ENCODE measurements at places on chromosomes 5 and 9.

- no peak for DNase-seq
Observed at GRCh38 chr9:8842402-8843193, 1043.0 kb upstream of the DMAC1 start.

- DNase-seq, result no peak
Observed at GRCh38 chr9:129655154-129655553, 10.3 kb upstream of the PRRX2 start.

GRCh38 chr9:16202914-16203728 lies 650.3 kb downstream of the CCDC171 start:
- DNase-seq, result no peak

- peak; percentile 88 for DNase-seq
Observed at GRCh38 chr9:20623021-20623747, 885 bp upstream of the MLLT3 start.

- no peak for DNase-seq
Observed at GRCh38 chr5:7397937-7398336, 2.0 kb downstream of the ADCY2 start.

DNA sequence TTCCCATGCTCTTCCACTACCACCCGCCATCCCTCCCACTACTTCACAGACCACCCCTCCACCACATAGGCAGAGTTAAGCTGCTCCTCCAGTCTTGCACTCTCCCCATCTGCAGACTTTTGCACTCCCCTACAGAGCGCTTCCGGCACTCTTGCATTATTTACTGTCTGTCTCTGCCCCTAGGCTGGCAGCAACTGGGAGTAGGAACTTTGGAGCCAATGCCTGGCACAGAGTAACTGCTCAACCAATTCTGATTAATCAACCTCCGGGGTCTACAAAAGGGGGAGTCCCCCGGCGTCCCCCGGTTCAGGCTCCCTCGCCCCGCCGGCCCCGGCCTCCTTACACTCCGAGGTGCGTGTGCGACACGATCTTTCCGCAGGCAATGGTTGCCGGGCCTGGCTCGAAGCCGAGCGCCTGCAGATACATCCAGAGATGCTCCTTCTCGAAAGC lies 498 bp downstream of the HAUS6 start:
- DNase-seq, result peak; percentile 71

DNA sequence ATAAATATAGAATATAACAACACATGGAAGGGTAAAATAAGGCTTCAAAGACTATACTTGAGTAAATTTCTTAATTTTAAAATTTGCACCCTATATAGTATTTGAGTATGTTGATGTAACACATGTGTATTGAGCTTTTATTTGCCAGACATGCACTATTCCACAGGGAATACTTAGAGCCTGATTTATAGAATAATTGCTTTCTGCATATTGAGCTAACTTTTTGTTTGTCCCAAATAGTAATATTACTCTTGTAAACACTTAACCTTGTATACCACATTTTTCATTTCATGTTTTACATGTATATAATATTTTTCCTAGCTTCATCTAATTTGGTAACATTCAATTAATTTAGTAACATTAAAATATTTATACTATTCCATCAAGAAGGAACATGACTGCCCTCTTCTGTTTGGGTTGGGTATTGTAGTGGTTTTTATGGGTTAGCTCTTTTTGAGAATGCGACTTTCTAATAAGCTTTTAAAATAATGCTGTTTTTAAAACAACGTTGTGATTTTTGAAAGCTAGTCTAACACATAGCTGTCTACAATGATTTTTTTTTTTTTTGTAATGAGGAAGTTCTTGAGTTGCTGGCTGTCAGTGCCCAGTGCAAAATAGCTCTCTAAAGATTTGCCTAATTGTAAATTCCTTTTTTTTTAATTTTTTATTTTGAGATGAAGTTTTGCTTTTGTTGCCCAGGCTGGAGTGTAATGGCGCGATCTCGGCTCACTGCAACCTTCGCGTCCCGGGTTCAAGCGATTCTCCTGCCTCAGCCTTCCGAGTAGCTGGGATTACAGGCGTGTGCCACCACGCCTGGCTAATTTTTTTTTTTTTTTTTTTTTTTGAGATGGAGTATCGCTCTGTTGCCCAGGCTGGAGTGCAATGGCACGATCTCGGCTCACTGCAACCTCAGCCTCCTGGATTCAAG lies 4.8 kb downstream of the SUB1 start:
- DNase-seq, result peak; percentile 83

DNA sequence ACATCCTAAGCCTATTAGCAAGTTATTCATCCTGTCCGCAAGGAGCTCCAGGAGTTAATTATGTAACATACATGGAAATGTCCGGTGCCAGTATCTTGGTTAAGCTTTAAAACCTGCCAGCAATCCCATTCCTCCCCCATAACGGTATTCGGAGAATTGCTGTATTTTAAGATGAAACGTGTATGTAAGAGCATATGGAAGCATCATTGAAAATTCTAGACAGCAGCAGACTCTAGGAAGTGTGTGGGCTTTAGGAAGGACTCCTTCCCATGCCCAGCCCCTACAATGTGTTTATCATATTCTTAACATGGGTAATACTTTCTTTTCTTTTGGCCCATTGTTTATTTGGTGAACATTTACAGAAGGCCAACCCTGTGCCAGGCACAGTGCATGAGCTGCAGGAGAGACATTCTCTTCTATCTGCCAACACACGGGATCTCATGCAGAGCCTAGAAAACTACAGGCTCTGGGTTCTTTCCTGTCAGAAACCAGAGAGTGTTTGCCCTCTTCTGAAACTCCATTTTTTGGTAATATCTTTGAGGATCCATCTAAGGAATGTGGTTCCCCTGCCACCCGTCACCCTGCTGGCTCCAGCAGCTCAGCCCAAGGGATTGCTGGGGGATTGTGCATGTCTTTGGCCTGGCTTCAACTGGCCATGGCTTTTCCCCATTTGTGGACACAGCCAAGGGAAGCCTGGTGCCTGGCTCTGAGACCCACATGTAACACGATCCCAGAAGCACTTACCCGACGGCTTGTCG lies 15.1 kb downstream of the ANGPTL2 start:
- no peak for DNase-seq

DNA sequence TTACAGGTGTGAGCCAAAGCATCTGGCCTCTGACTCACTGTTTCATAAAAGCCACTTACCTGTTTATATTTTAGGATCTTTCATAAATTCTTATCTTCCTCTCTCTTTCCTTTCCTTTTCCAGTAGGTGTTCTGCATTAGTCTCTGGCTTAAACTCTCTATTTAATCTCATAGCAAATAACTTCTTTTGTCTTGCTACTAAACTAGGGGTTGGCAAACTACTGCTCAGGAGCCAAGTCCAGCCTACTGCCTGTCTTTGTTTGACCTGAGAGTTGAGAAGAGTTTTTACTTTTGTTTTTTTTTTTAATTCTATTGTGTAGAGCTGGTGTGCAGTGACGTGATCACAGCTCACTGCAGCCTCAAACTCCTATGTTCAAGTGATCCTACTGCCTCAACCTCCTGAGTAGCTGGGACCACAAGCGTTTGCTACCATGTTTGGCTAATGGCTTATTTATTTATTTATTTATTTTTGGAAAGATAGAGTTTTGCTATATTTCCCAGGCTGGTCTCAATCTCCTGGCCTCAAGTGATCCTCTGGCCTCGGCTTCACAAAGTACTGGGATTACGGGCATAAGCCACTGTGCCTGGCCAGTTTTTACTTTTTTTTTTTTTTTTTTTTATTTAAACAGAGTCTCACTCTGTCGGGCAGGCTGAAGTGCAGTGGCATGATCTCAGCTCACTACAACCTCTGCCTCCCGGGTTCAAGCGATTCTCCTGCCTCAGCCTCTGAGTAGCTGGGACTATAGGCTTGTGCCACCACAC lies 5.4 kb upstream of the NDFIP1 start:
- no peak for DNase-seq
